Heart right ventricle (tissue), 16 donors: ENCODE measurements at places on chromosomes 12 and 14. TPM values are rescaled to one million over a fixed set of nuclear protein-coding genes. Genes with fewer than 3 reads are reported as not detected.

CMKLR1 gene
- 4.9 TPM for total RNA-seq

DNA sequence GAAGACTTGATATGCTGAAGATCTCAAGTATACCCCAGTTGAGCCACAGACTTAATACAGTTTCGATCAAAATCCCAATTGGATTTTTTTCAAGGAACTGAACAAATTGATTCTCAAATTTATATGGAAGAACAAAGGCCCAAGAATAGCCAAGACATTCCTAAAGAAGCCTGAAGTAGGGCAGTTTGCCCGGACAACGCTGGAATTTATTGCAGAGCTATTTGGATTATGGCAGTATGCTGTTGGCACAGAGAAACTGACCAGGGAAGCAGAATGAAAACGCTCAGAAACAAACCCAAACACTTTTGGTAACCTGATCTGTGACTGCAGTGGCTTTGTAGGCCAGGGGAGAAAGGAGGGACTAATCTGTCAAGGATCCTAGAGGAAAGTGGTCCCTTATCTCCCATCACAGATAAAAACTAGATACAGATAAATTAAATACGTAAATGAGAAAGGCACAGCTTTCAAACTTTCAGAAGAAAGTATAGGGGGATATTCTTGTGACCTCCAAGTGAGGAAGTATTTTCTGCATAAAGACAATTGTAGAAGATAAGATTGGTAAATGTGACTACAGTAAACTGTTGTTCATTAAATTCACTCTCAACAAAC is 35.9 kb upstream of the GSC start:
- no peak for DNase-seq

OTOGL gene
- total RNA-seq: 1.4 TPM

- no peak for DNase-seq
Measured at GRCh38 chr14:76376878-76377734, 1.2 kb downstream of the ESRRB start.

GRCh38 chr12:75568393-75568792 is 57.0 kb upstream of the KRR1 start:
- no peak for DNase-seq

GRCh38 chr12:47824198-47824597 is 4.5 kb upstream of the HDAC7 start:
- DNase-seq: no peak

- DNase-seq: no peak
Measured at GRCh38 chr12:130053651-130054069, 108.6 kb upstream of the FZD10 start.

DNA sequence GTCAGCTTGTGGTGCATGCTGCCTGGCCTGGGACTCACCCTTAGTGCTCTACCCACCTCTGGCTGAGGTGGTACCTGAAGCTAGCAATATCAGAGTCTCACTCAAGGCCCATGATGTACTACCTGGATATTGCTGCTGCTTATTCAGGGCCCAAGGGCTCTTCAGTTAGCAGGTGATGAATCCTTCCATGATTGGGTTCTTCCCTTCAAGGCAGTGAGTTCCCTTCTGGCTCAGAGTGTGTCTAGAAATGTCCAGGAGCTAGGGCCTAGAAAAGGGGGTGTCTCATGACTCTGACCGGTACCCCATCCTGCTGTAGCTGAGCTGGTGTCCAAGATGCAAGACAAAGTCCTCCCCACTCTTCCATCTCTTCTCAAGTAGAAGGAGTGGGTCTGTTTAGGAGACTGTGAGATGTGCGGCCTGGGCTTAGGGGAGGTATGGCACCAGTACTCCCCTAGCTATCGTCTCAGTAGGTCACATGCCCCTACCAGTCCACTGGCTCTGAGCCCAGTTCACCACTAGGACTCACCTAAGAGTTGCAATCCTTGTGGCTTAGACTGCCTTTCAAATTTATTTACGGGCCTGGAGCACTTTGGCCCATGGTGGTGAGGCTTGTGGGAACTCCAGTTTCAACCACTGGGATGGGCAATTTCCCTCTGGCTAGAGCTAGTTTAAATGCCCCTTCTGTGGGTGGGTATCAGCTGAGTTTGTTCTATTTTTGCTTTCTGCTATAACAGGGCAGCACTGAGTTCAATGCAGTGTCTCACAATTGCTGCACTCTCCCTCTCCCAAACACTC is 12.2 kb downstream of the PRORP start:
- no peak for DNase-seq

DNA sequence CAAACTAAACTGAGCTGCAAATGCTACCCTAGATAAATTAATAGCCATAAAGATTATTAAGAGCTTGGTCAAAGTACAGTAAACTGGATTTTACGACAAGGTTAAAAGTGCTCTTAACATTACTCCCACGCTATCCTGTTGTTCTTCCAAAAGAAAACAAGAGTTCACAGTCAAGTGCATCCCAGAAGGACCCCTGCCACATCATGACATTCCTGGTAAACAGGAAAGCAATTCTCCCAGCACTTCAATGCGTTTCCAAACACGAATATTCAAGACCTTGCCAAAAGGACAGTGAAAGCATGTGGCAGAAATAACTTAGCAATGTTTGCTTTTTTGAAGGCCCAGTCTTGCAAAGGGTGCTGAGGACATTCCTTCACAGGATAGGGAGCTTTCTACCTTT is 11.2 kb downstream of the SPRING1 start:
- DNase-seq: no peak

- no peak for DNase-seq
Measured at GRCh38 chr12:82363990-82364389, 5.7 kb downstream of the METTL25 start.

LRRK2 gene
- 8.5 TPM for total RNA-seq

OR4E1 gene
- not detected for total RNA-seq

GRCh38 chr14:65137648-65138307 is 35.5 kb upstream of the MAX start:
- no peak for DNase-seq

DNA sequence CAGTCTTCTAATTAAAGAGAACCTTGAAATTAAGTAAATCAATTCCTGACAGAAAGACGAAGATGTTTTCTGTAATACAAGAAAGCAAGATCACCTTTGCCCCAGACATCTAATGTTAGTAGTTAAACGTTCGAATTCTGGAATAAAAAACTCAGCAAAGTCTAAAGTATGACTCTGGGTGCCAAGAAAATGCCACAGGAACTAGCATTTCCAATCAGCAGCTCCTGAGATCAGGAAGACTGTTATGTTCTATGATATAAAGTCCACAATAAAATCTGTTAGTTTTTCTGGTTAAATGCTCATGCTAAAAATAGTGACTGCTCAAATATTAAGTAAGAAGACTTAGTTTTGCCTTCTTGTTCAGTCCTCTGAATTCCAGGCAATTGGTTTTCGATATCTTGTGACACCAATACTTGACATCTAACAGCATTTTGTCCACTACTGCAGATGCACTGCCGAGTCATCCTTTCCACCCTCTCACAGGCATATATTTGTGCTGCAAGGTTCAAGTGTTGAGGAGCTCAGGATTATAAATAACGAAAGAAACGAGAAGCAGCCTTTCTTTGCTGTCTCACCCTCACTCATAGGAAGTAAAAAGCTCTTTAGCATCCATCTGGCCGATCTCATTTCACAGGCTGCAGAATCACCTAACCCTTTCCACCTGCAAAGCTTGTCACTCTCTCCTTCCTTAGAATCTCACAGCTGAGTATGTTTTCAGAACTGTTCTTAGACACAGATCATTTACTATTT is 32.0 kb downstream of the SSH1 start:
- DNase-seq: no peak

DNA sequence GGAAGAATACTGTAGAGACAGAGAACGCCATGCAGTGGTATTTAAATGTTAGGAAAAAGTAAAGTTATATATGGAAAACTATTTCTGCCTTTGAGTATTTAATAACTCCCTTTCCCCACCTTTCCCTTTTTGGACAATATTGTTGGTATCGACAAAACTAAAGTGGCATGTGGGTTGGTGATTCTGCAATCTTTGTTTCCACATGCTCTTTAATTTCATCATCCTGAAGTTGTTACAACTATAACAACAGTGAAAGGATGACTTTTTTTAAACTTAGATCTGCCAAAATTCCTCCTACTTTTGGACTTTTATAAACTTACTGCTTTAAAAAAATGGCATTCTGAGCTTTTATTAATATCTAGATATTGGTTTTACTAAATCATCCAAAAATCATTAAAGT is 25.3 kb downstream of the TTC8 start:
- DNase-seq: no peak

DNA sequence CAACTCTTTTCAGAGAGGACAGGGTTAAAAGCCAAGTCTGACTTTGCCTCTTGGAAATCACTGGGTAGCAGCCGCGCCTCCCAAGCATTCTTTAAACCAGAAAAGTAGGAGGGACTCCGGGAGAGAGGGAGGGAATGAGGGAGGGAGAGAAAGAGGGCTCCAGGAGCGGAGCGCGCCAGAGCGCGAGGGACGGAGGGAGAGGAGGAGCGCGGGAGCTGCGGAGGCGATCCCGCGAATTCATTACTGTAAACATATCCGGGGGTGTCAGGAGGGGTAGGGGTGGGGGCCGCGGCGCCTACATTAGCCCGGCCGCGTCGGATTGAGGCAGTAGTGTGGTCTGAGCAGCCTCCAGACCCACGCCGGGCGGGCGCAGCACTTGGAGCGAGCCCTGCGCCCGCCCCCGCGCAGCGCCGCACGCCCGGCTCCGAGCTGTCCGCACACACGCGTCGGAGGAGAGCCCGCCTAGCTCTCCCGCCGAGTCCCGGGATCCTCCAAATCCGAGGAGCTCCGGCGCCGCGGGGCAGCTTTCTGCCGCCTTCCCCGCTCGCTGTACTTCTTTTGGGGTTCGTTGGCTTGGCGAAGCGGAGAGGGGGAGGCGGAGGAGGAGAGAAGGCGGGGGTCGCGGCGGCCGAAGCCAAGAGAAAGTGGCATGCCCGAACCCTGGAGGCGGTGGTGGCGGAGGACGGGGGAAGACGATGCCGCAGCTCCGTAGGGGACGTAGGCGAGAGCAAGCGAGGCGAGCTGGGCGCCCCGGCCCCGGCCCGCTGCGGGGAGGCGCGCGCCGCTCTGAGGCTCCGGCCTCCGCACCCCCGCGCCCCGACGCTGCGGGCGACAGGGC is 3.3 kb downstream of the FLRT2 start:
- DNase-seq: peak; percentile 38

DNA sequence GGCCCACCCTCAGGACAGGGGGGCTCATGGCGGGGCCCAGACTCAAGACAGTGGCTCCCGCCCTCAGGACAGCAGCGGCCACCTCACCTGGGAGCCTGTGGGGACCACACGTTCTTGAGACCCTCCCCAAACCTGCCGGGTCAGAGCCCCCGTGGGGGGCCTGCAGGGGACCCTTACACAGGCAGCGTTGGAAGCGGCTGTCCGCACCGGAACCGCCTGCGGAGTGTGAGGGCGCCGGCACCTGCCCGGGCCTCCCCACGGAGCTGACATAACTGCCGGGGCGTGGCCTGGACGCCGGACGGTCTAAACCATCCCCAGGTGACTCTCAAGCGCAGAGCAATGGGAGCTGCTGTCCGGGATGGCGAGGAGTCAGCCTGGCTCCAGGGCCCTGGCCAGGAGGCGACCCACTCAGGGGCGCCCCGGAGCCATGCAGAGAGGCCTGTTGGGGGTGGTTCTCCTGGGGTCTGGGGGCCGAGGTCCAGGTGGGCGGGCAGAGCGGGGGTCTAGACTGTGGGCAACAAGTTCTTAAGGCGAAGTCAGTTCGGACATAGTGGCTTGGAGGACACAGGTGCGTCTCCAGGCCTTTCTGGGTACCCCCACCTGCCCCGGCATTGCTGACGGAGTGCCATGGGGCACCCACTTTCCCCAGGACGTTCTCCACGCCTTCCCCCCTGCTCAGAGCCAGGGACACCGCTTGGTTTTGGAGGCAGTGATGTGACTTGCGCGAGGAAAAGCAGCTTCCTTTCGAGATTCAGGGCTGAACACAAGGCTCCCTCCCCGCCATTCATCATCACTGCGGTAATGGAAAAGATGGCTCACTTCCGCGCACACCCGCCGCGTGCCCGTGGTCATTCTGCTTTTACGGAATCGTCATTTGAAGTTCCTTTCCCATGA is 23.2 kb downstream of the GALNT9 start:
- no peak for DNase-seq

GRCh38 chr14:81211844-81212243 is 8.9 kb downstream of the GTF2A1 start:
- peak; percentile 27 for DNase-seq

ABCD2 gene
- 7.7 TPM for total RNA-seq

- no peak for DNase-seq
Measured at GRCh38 chr12:93043877-93044209, 114.7 kb upstream of the EEA1 start.

LRRC9 gene
- not detected for total RNA-seq

RNASE1 gene
- 126 TPM for total RNA-seq

DNA sequence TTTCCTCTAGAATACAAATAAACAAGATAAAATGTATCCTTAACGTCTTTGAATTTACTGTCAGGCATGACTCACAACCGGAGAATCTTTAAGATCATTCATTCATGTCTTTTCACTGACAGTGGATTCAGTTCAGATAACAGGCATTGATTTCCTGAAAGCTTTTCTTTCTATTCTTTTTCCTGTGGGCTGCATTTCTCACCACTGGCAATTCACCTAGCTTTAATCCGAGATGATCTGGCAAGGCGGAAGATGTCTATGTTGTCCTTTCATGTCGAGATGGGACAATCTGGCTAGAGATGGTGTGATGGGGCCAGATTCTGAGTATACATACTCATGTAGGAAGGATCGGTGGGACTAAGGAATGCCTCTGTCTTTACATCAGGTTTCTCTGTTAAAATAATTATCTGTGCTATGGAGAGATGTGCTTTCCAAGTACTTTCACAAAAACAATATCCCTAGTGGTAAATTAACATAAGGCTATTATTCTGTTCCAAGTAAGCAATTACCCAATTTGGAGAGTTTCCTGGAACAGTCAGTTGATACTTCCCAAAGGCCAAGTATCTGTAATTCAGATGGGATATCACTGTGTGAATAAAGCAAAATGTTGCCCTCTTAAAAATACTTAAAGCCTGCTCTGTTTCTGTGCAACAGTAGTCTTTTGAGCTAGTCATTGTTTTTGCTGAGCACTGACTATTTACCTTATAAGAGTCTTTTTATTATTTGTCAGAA is 17.8 kb downstream of the ACSS3 start:
- no peak for DNase-seq

GRCh38 chr14:35197015-35197414 is 74.7 kb downstream of the PRORP start:
- no peak for DNase-seq

PTPN21 gene
- 36.6 TPM for total RNA-seq

RASAL1 gene
- total RNA-seq: not detected

DNA sequence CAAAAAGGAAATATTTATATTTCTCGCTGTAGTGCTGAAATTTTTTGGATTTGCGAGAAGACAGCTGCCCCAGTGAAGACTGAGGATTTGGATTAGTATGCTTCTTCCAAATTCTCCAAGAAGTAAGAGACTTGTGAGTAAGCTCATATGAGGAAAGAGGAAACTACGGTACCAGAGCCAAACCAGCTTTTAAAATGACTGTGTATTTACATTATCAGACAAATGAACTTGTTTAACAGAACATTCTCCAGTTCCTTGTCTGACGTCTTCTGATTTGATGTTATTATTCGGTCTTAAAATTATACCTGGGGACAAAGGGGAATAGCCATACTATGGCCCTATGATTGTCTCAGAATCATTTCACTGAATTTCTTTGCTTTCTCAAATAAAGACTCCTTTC is 8.0 kb downstream of the CLEC12B start:
- no peak for DNase-seq

ADAMTS20 gene
- total RNA-seq: not detected
